ENCODE measurements at places on chromosomes 16 and 17.

DNA sequence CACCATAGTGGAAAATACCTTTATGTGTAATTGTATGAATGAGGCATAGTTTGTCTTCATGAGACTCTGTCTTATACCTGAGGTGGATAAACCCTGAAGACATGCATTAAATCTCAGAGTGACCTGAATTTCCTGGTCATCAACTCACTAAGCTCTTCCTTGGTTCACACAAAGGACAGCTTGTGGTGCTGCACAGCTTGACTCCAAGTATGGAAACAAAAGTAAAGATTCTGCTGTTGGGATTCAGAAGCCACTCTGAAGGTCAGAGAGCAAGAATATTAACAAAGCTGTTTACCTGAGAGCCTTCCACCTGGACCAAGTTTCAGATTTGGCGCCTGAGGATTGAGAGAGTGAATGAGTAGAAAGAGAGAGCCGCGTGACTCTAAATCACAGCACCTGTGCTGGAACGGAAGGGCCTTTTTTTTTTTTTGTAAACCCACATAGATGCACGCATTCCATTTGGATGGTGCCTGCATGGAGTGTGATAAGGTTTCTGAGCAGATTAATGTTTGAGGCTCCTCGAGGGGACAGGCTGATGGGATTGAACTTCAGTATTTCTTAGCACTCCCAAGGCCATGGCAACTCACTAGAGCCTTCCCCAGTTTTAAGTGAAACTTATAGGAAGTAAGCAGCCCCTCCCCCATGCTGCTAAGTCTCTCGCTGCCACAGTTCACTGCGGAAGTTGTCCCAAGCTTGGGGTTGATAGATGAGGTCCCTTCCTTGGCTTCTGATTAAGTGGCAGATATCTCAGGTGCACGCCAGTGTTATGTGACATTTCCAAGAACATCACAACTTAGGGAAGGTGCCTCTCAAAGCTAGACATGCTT lies 28.7 kb downstream of the CALB2 start:
- no peak for DNase-seq

- DNase-seq = no peak
These were observed 173.5 kb downstream of the C16orf95 start for GRCh38 chr16:87143661-87144121.

- no peak for DNase-seq
These were observed 239.3 kb upstream of the EEF2KMT start for GRCh38 chr16:5336941-5337340.

DNA sequence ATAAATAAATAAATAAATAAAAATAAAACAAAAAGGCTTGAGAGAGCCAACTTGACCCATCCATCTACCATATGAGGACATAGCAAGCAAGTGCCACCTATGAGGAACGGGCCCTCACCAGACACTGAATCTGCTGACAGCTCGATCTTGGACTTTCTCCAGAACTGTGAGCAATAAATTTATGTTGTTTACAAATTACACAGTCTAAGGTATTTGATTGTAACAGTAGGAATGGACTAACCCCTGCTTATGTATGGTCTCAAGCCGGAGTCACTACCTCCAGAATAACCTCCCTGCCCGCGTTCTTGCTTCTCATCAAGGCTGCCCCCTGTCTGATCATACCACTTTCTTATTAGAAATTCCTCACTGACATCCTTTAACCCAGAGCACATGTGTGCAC lies 9.9 kb downstream of the SLC5A11 start:
- no peak for DNase-seq

GRCh38 chr17:34580685-34581445 lies 1.5 kb downstream of the TMEM132E start:
- DNase-seq = peak; percentile 13

DNA sequence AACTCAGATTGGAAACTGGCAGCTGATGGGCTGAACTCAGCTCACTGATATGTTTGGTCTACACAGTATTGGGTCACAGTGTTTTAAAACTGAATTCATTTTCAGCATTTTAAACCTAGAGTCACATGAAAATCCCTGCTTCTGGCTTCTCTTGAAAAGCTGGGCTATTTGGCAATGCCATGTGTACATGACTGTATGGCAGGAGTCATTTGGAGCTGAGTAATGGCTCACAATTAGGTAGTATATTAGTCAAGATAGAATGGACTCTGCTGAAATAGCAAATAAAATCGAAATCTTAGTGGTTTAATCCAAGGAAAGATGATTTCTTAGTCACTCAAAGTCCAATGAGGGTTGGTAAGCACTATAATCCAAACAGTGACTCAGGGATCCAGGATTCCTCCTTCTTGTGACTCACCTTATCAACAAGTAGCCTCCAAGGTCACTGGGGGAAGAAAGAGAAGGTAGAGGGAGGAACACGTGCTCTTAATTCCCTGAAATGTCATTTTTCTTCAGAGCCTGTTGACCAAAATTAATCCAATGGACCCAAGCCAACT lies 13.9 kb upstream of the PMP22 start:
- DNase-seq = no peak

- no peak for DNase-seq
These were observed 666.6 kb downstream of the CDH11 start for GRCh38 chr16:64455275-64455674.

DNA sequence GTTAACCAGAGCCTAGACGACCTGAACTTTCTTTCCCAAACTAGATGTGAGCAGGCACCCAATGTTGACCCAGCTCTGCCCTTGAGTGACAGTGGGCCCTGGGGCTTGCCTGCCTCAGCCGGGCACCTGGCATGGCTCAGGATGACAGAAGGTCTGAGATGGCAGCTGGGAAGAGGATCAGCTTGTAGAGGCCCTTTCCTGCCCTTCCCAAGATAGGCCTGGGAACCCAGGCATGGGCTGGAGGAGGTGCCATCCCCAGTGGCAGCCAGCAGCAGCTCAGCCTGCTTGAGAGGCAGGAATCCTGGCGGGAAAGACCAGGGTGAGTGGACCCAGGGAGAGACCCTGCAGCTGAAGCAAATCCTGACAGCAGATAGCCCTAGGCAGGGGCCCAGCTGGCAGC lies 59.1 kb downstream of the PIPOX start:
- DNase-seq = no peak

GRCh38 chr16:14070555-14070876 lies 603 bp upstream of the MRTFB start:
- DNase-seq = no peak

- no peak for DNase-seq
These were observed 50.3 kb downstream of the C16orf95 start for GRCh38 chr16:87266846-87267245.

DNA sequence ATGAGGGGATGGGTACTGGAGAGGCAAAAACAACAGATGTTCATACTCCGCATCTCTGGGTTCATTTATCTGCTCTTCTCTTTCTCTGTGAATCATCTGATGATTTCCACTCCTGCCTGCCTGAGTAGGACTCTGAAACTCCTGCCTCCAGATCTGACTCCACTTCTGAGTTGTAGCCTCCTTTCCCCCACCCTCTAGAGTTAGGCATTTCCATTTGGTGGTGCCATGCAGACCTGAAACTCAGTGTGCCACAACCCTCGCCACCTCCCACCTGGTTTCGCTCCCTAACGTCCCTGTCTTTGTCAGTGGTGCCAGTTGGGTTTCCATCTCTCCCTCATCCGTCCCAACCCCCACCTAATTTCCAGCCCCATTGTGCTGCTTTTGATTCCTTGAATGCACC lies 126.2 kb downstream of the PRKCB start:
- no peak for DNase-seq

DNA sequence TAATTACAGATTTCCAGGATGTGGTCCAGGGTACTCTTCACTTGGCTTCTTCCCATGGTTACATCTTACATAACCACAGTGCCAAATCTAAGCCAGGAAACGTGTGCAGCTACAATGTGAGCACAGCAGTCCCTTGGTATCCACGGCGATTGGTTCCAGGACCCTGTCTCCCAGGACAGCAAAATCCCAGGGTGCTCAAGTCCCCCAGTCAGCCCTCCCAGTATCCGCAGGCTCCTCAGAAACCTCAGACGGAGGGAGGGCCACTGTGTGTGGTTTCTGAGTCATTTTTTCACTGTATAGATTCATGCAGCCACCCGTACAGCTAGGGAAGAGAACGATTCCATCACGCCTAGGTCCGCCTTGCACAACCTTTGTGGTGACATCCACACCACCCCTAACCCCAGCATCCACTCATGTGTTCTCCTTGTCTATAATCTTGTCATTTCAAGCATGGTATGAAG lies 11.1 kb upstream of the ATP2C2 start:
- no peak for DNase-seq
